ENCODE measurements at places on chromosomes 1 and 21.
A peak's percentile ranks its signal among the peaks of the same experiment; 100 is the strongest.

DNA sequence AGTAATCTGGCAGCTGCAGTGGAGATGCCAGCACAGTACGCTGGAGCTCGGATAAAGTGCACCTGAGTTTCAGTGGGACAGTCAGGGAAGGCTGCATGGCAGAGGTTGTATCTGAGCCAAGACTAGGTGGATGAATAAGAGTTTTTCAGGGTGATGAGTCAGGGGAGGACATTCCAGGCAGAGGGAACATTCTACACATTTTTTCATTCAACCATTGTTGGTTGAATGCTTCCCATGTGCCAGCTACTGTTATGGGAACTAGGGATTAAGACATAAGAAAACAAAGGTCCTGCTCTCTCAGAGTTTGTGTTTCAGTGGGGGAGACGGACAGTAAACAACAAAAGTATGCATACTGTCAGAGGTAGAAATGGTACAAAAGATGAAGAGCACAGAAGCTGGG is 5.2 kb downstream of the LEPR start:
- DNase-seq, result peak; percentile 83

DNA sequence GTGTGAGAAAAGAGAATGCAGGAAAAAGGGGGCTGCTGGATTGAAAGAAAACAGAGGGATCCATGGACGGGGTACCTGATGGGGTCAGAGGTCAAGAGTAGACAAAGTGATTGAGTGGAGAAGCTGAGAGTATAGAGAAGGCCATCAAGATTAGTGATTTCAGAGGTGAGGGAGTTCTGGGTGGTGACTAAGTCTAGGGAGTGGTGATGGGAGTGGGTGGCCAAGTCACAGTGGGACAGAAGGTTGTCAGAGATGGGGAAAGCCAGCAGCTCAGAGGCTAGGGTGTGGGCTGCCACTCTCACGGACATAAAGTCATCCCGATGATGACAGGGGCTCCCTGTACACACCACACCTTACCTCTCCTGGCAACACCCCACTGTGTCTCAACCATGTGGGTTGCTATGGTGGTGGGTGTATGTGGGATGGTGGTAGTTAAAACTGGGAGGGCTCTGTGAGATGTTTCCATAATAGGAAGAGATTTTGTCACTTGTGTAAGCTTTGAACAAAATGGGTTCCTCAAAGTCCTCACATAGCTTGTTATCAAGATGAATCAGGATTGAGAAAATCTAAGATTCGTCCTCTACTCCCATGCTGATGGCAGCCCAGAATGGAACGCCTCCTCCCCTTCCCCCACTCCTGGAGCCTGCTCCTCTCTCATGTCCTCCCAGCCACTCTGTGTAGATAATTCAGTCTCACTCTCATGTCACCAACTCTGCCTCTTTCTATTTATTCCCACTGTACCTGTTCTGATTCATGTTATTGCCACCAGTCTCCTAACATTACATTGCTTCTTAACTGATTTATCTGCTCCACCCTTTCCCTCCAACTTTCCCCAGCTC is 20.3 kb upstream of the CSF1 start:
- DNase-seq, result no peak

DNA sequence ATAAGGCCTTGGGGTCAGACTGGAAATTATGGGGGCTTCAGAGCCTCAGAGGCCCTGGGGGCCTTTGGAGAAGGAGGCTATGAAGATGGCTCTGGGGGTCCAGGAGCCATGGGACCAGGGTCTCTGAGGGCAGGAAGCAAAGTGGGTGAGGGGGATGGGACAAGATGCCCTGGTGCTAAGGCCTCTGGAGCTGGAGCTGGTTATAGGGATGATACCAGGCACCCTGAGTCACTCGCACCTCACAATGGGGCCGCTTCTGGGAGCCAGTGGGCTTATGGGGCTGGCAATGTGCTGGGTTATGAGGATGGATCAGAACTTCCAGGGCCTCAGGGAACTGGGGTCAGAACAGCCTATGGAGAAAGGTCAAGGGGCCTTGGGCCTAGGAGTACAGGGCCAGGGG is 17.6 kb downstream of the IGFN1 start:
- no peak for DNase-seq

DNA sequence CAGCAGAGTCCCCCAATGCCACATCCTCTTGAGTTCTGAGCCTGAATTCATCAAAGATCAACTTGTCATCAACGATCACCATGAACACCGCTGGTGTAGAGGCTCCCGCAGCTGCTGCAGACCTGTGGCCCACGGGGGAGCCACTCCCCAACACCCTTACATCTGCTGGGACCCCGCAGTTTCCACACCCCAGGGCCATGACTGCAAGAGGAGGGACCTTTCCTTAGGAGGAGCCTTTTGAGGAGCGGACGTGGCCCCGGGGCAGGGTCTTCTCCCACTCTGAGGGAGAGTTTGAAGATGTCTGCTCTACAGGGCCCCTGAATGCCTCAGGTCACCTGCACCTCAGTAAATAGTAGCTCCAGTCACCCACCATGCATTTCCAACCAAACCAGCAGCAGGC is 2.7 kb downstream of the PRDM15 start:
- DNase-seq, result no peak

DNA sequence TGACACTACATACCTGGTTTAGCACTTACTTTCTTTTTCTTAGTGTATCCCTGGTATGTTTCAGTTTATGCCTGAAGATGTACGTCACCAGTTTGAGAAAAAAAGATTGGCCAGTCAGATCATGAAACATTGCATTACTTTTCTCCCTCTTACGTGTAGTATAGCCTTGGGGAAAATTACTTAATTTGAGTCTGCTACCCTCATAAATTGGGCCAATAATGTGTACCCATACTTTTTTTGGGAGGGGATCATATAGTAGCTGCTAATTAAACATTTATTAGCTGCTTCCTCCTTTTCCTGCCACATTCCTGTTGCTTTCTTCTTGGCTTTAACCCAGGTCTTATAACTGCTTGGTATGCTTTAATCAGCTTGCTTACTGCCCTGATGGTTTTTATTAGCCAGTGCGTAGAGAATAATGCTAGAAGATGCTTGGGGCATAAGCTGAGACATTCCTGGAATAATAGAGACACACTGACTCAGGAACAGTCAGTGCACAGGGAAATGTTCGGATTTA is 32.1 kb downstream of the RABGAP1L start:
- DNase-seq, result peak; percentile 61

DNA sequence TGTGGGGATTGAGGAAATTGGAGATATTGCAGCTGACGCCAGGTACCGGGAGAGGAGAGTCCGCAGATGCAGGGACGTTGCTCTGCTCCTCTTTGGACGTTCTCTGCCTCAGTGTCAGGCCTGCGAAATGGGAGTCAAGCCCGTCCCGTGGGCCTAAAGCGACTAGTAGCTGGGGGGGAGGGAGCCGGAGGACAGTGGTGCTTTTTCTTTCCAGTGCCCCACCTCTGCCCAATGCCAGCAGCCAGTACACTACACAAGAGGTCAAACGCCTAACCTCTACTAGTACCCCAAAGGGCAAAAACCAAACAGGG is 413.6 kb upstream of the ESRRG start:
- no peak for DNase-seq
